Effector memory CD8-positive, alpha-beta T cell (primary cell): ENCODE measurements at places on chromosomes 12 and 14.
A peak's percentile ranks its signal among the peaks of the same experiment; 100 is the strongest.

DNA sequence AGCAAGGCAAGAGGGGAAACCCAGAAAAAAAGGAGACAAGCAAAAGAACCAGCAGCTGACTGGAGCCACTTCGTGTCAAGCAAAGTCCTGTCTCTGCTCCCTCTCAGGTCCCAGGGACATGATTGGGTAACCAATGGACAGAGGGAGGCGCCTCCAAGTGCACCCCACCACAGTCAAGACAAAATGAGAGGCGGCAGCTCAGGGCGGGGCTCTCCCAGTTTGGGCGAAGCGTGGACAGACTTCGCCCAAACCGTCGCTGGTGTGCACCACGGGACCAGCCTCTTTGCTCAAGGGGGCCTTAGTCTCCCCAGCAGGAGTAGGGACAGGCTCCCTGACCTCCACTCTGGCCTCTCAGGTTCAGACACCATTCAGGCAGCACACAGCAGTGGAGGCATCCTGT, 1.5 kb upstream of the BEGAIN start:
- H3K4me1 ChIP-seq: peaks cover 2% of the 10 kb centered on the region
- DNase-seq: no peak
- peaks cover 45% of the 10 kb centered on the region for H3K27me3 ChIP-seq
- no peak overlapping the region for H3K4me3 ChIP-seq
- no peaks in the 10 kb centered on the region for H3K36me3 ChIP-seq
- no peak overlapping the region for H3K27ac ChIP-seq

GRCh38 chr12:102542816-102543440, 62.6 kb upstream of the IGF1 start:
- no peak for DNase-seq
- H3K36me3 ChIP-seq: no peaks in the 10 kb centered on the region
- H3K27ac ChIP-seq: no peak overlapping the region
- H3K4me1 ChIP-seq: no peaks in the 10 kb centered on the region
- H3K27me3 ChIP-seq: peaks cover 39% of the 10 kb centered on the region

DNA sequence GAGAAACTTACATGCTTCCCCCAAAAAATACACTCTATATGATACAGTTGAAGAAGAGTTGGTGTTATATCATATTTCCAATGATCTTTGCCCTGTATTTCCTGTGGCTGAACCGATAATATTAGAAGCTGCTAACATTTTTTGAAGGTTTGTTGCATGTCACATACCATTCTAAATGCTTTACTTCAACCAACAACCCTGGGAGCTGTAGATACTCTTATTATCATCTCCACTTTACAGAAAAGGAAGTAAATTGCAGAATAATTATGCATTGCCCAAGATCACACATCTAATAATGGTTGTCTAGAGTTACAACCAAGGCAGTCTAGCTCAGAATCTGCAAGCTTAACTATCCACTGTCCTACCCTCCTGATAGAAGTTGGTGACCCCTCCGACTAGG, 182.8 kb downstream of the NUAK1 start:
- peak overlapping the region; percentile 65 for H3K27ac ChIP-seq
- no peak for DNase-seq
- H3K4me3 ChIP-seq: no peak overlapping the region
- peaks cover 11% of the 10 kb centered on the region for H3K4me1 ChIP-seq
- H3K36me3 ChIP-seq: peaks cover 3% of the 10 kb centered on the region

DNA sequence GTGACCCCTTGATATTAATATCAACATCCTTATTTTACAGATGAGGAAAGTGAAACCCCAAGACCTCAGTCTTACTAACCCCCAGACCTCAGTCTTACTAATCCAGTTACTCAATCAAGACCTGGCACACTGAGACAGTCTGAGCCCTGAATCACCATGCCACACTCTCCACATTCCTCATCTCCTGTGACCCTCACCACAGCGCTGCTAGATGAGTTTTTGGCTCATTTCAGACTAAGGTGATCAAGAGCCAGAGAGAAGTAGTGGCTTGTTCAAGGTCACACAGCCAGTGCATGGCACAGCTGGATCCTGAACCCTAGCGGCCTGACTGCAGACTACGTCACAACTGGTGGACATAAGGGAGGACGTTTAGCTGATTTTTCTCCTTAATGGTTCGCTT, 579.2 kb downstream of the BCL11B start:
- H3K27me3 ChIP-seq: no peaks in the 10 kb centered on the region
- H3K4me1 ChIP-seq: no peaks in the 10 kb centered on the region
- DNase-seq: no peak
- no peak overlapping the region for H3K4me3 ChIP-seq

- H3K4me1 ChIP-seq: peaks cover 4% of the 10 kb centered on the region
- peaks cover 4% of the 10 kb centered on the region for H3K36me3 ChIP-seq
- DNase-seq: no peak
- H3K27me3 ChIP-seq: no peaks in the 10 kb centered on the region
Observed at GRCh38 chr12:30701056-30701455, 5.4 kb upstream of the IPO8 start.

DNA sequence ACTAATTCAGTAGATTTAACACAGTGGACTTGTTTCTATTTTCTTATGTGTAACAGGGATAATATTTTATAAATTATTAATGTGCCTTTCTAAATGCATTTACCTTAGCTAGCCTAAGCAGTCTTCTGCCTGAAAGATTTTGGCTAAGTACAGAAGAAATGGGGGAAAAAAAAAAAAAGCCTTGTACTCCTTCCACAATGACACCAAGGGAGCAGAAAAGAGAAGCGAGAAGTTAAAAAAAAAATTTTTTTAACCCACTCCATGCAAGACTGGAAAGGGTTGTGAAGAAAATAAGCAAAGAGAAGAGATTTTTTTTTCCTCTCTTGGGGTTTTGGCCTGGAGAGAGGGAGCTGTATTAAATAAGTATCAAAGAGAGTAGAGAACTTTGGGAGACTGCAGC, 28.7 kb downstream of the NELL2 start:
- DNase-seq: no peak
- H3K4me3 ChIP-seq: peak overlapping the region; percentile 72
- peaks cover 39% of the 10 kb centered on the region for H3K4me1 ChIP-seq
- peak overlapping the region; percentile 97 for H3K27ac ChIP-seq

- H3K4me1 ChIP-seq: no peaks in the 10 kb centered on the region
- H3K27me3 ChIP-seq: peaks cover 46% of the 10 kb centered on the region
- no peaks in the 10 kb centered on the region for H3K36me3 ChIP-seq
- H3K4me3 ChIP-seq: no peak overlapping the region
Observed at GRCh38 chr12:68888243-68888642, 44.7 kb downstream of the CPM start.

DNA sequence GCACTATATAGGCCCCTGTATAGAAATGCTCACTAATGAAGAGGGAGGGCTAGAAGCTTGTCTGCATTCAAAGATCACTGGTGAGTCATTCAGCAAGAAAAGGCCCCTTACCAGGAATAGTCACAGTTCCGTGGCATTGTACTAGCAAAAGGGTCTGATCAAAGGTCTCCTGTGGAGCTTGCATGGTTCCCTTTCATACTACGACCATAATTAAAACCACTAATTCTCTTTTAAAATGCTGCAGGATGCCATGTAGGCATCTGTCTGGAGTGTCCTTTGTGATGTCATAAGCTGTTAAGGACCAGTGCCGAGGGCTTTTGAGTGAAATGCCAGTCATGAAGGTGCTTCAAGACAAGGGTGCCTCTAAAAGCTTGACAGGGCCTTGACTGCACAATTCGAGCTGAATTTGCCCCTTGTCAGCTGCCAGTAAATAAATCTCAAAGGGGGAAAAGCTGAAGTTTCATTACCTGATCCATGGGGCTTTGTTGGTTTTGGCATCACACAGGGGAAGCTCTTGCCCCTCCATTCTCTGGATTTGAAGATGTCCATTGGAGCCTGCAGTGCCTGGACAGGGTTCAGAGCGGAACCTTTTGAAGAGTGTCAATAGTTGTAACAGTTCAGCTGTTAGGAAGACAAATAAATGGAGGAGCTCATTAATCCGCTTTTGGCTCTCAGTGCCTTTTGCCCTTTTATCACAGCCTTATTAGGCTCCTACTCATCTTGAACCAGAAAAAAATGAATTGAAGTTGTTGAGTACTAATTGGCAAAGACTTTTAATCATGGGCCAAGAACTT, 69.1 kb downstream of the TMEM260 start:
- H3K36me3 ChIP-seq: peaks cover 7% of the 10 kb centered on the region
- H3K4me1 ChIP-seq: no peaks in the 10 kb centered on the region
- H3K27me3 ChIP-seq: no peaks in the 10 kb centered on the region
- no peak for DNase-seq
- H3K4me3 ChIP-seq: no peak overlapping the region

DNA sequence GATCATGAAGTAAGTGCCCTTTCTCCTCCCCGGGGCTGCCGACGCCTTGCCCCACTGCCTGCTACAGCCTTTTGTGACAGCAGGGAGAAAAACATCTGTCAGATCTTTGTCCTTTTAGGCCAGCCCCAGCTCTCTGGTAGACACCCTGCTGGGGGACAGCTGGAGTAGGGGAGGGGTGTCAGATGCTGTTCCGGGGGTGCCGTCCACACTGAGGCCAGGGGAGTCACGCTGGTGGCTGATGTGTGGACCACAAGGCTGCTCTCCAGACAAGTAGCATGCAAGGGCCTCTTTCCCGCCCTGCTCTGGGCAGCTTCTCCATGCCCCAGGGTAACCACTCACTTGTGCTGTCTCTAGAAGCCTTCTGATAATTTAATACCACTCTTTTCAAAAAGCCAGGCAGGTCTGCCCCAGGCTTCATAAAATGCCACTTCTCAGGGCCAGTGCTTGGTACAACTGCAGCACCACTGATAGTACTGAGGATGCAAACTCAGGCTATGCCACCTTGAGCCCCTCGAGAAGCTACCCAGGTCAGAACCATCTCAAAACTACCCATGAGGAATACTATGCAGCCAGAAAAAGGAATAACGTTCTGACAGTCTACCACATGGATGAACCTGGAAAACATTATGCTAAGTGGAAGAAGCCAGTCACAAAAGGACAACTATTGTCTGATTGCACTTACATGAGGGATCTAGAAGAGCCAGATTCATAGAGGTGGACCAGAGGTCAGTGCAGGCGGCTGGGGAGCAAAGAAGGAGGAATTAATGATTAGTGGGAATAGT, 66.0 kb upstream of the RIN3 start:
- H3K4me1 ChIP-seq: peaks cover 14% of the 10 kb centered on the region
- H3K27me3 ChIP-seq: no peaks in the 10 kb centered on the region
- peak overlapping the region; percentile 13 for H3K27ac ChIP-seq

DNA sequence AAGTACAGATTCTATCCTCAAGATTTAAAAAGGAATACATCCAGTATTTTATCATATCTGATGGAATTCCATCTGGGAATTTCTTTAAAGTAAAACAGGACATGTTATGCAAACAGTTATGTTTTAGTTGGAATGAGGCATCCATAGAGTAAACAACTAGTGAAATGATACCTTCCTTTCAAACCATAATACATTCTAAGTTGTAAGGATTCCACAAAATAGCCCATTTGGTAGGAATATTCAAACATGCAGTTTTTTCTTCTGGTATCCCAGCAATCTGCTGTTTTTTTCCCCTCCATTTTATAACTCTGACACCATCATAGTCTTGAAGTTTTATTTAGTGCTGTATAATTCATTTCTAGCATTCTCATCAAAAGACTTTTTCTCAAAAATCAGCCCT, 149.6 kb downstream of the ADAMTS20 start:
- no peaks in the 10 kb centered on the region for H3K4me1 ChIP-seq
- H3K4me3 ChIP-seq: no peak overlapping the region
- no peaks in the 10 kb centered on the region for H3K27me3 ChIP-seq
- no peak overlapping the region for H3K27ac ChIP-seq
- DNase-seq: no peak

GRCh38 chr14:95227279-95227860, 70.0 kb upstream of the DICER1 start:
- no peak overlapping the region for H3K27ac ChIP-seq
- H3K36me3 ChIP-seq: no peaks in the 10 kb centered on the region
- no peak overlapping the region for H3K4me3 ChIP-seq
- peaks cover 31% of the 10 kb centered on the region for H3K27me3 ChIP-seq
- no peaks in the 10 kb centered on the region for H3K4me1 ChIP-seq

GRCh38 chr14:45526715-45527549, 273.9 kb upstream of the MIS18BP1 start:
- DNase-seq: no peak
- no peak overlapping the region for H3K27ac ChIP-seq
- no peaks in the 10 kb centered on the region for H3K36me3 ChIP-seq
- no peaks in the 10 kb centered on the region for H3K4me1 ChIP-seq
- no peaks in the 10 kb centered on the region for H3K27me3 ChIP-seq

GRCh38 chr14:99257673-99258221, 14.2 kb downstream of the BCL11B start:
- H3K27ac ChIP-seq: peak overlapping the region; percentile 98
- peak overlapping the region; percentile 99 for H3K4me3 ChIP-seq
- DNase-seq: no peak
- H3K27me3 ChIP-seq: no peaks in the 10 kb centered on the region
- peaks cover 88% of the 10 kb centered on the region for H3K4me1 ChIP-seq
- peaks cover 100% of the 10 kb centered on the region for H3K36me3 ChIP-seq

DNA sequence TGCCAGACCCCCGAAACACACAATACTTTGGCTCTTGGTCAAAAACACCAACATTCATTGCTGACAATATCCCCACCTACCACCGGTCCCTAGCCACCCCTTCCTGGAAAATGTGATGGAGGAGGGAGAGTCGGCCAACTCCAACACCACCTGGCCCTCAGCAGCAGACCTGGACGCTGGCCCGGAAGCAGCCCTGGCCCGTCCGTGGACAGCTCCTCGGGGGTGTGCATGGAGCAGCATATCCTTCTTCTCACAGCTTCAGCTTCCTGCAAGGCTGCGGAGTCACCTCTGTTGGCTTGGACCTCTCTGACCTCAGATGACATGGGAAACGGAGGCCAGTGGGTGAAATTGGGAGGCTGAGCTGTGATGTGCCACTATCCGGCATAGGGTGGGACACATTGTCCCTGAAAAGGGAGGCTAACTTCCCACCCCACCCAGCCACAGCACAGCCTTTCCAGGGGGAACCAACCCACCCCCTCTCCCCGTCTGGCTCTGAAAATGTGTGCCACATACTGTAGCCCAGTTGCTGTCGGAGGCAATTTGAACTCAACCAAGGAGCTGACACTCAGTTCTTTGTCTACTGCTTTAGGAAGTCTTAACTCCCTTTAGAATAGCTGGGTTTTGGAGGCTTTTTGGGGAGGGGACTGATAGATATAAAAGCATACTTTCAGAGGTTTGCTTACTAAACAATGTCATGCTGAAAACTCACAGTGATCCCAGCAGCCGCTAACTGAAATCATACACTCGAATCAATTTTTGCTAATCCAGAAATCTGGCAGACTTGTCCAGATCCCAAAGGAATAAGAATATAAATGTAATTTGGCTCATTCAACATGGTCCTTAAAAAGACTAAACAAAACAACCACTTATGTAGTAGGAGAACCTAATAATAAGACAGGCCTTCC, 43.1 kb upstream of the LTA4H start:
- peaks cover 2% of the 10 kb centered on the region for H3K4me1 ChIP-seq
- peaks cover 4% of the 10 kb centered on the region for H3K27me3 ChIP-seq
- H3K27ac ChIP-seq: no peak overlapping the region
- no peak overlapping the region for H3K4me3 ChIP-seq
- no peak for DNase-seq

GRCh38 chr12:128852026-128852698, 1.1 kb upstream of the GLT1D1 start:
- H3K4me1 ChIP-seq: no peaks in the 10 kb centered on the region
- H3K4me3 ChIP-seq: no peak overlapping the region
- peaks cover 12% of the 10 kb centered on the region for H3K27me3 ChIP-seq

- H3K4me1 ChIP-seq: no peaks in the 10 kb centered on the region
- H3K4me3 ChIP-seq: no peak overlapping the region
- no peak overlapping the region for H3K27ac ChIP-seq
- DNase-seq: no peak
Observed at GRCh38 chr14:94631536-94632304, 19.5 kb downstream of the SERPINA3 start.
